ENCODE measurements at places on chromosomes 1 and 21. TPM values are rescaled to one million over a fixed set of nuclear protein-coding genes. Genes with fewer than 3 reads are reported as not detected.

HNRNPU gene
- 773 TPM for total RNA-seq

HPDL gene
- total RNA-seq, result 1.4 TPM

PBXIP1 gene
- total RNA-seq, result 36.2 TPM

MUTYH gene
- 7.7 TPM for total RNA-seq

FMO5 gene
- 1.8 TPM for total RNA-seq

NUAK2 gene
- total RNA-seq, result 0.74 TPM

KRTAP11-1 gene
- not detected for total RNA-seq

OPN3 gene
- total RNA-seq, result 2.6 TPM

PPM1J gene
- 0.63 TPM for total RNA-seq

EXO5 gene
- total RNA-seq, result 11.5 TPM

PTAFR gene
- 0.65 TPM for total RNA-seq

CCDC185 gene
- total RNA-seq, result not detected

Data from fibroblast of the aortic adventitia (primary cell).